Fibroblast of skin of scalp (primary cell): ENCODE measurements at places on chromosomes 6 and 20.

DNA sequence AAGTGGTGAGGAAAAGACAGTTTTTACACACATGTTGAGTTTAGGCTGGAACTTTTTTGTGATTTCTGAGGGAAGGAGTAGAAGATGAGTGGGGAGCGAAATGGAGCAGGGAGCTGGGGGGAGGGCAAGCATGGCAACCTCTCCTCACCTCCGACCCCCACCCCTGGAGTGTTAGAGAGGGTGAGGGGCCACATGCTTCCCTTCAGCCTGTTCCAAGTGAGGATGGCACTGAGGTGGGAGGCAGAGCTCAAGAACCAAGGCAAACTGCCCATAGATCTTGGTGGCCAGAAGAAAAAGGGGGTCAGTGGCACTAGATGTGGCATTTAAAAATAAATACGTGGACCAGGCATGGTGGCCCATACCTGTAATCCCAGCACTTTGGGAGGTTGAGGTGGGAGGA, 4.8 kb downstream of the TTBK1 start:
- no peak for DNase-seq

- no peak for DNase-seq
Measured at GRCh38 chr6:73640179-73640750, 13.5 kb downstream of the SLC17A5 start.

DNA sequence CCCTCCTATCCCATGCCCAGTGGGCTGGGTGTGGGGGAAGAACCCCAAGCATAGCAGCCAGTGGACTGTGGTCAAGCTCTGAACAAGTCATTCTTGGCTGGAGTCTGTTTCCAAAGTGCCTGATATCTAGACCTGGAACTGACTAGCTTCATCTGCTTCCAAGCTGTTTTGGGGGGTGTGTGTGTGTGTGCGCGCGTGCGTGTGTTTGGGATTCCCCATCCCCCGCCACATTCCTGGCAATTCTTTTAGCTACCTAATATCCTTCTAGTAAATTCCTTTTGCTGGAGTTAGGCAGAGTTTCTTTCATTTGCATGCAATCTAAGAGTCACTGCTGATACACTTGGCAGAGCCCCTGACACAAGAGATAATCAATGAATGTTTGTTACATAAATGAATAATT, 7.8 kb downstream of the PAK5 start:
- DNase-seq: peak; percentile 12

GRCh38 chr6:133890711-133891148, 1.8 kb downstream of the TCF21 start:
- no peak for DNase-seq

DNA sequence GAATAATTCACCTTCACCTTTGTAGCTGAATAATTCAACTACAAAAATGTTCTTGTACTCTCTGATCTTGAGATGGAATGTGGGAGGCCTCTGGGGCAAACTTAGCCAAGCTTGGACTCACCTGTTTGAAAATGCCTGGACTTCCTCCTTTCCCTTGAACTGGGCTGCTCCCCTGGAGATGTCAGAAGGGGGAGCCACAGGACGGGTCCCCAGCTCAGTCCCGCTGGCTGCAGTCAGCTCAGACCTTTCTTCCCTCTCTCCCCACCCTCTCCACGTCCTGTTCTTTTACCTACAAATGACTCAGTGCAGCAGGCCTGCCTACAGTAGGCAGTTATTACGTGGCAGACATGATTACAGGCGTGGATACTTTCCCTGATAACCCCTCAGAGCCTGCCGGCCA, 131.5 kb upstream of the RALGAPA2 start:
- DNase-seq: no peak

DNA sequence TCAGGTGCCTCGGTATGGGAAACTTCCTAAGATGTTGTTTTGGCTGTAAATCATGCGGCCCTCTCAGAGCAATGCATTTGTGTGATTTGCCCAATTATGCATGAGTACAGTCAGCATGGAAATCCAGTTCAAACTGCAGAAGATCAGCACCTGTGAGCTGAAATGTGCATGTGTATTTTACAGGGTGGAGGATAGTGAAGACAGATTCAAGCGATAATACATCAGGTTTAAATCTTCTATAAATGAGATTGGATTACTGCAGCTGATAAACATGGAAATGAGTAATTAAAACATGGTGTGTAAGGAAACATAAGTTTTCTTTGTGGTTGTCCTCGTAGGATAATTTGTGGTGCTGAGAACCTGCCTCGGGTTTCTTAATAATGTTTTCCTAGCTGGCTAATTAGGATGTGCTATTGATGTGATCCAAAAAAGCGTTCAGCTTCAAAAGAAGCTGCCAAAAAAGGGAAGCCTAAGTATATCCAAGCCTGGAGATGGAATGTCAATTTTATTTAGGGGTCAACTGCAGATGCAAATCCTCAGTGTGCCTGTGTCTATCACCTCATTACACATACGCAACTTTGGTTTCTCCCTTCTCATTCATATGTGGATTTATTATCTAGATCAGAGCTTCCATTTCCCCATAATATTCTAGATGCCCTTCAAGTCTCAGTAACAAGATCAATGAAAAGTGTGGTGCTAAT, 117.1 kb upstream of the CCDC28A start:
- no peak for DNase-seq

DNA sequence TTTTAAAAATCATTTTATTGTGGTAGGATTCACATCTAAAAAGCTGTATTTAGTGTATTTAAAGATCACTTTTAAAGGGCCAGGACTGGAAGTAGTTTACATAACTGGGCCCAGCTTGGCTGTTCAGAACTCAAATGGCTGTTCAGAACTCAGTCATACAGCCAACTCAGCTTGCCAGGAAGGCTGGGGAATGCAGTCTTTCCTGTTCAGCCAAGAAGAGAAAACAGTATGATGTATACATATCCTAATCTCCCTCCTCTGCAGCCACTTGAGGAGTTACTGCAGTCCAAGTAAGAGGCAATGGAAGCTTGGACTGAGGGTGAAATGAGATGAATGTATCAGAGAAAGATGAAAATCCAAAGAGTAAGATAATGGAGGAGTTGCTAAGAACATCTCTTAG, 24.6 kb downstream of the DSTN start:
- DNase-seq: peak; percentile 41

- DNase-seq: peak; percentile 69
Measured at GRCh38 chr6:148304976-148305375, 37.7 kb upstream of the SASH1 start.

DNA sequence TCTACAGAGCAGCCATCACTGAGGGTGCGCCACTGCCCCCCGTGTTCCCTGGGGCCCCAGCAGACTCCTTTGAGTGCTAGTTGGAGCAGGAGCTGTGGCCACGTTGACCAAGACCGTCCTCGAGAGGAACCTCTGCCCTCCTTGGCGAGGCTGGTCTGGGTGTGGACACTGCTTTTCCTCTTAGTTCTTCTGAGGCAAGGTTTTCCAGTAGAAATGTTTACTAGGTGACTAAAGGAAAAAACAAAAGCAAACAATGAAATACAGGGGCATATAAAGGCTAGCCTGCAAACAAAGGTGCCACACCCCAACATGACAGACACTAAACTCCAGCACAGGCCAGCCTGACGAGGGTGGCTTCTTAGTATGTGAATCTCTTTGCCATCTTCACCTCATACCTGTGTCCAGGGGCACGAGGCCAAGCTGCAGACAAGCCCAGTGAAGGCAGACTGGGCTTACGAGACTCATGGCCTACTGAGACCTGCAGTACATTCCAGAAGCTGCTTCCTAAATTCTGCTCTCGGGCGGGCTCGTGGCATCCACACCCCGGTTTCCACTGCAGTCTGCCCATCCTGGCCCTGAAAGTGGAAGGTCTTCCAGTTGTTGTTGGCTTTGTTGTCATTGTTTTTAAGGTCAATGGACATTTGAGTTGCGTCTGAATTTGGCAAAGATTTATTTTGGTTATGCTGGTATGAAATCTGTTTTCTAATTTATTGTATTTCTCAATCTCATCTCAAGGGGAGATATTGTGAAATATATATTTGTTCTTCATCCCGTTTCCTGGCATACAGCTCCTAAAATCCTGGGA, 39.2 kb downstream of the FAM50B start:
- no peak for DNase-seq

- no peak for DNase-seq
Measured at GRCh38 chr6:30926644-30927043, 5.3 kb downstream of the SFTA2 start.

GRCh38 chr20:36181934-36182603, 27.5 kb downstream of the EPB41L1 start:
- DNase-seq: peak; percentile 7

DNA sequence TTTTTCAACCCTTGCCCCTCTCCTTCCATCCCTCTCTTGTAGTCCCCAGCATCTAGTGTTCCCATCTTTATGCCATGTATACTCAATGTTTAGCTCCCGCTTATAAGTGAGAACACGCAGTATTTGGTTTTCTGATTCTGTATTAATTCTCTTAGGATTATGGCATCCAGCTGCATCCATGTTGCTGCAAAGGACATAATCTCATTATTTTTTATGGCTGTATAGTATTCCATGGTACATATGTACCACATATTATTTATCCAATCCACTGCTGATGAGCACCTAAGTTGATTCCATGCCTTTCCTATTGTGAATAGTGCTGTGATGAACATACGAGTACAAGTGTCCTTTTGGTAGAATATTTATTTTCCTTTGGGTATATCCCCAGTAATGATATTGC, 66.8 kb downstream of the UNC5CL start:
- no peak for DNase-seq

DNA sequence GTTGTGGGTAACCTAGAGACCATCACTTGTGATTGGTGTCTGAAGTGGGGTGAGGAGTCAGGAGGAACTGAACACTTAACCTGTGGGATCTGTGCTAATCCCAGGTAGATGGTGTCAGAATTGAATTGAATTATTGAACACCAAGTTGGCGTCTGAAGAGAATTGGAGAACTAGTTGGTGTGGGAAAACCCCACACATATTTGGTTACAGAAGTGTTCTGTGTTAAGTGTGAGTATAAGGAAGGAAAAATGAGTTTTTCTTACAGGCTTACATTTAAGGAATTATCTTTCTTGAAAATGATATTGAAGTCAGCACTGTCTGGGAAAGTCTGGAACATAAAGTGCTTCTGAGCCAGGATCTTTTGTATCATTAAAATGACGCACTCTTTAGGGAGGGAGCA, 182.9 kb upstream of the ECI2 start:
- no peak for DNase-seq

DNA sequence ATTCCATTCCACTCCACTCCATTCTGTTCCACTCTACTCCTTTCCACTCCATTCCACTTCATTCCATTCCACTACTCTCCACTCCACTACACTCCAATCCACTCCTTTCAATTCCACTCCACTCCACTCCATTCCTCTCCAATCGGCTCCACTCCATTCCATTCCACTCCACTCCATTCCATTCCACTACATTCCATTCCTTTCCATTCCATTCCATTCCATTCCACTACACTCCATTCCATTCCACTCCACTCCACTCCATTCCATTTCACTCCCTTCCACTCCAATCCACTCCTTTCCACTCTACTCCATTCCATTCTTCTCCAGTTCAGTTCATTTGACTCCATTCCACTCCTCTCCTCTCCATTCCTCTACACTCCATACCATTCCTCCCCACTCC, 26.2 kb upstream of the DEFB125 start:
- no peak for DNase-seq

- no peak for DNase-seq
Measured at GRCh38 chr20:61253640-61254511, 1.8 kb downstream of the CDH4 start.

DNA sequence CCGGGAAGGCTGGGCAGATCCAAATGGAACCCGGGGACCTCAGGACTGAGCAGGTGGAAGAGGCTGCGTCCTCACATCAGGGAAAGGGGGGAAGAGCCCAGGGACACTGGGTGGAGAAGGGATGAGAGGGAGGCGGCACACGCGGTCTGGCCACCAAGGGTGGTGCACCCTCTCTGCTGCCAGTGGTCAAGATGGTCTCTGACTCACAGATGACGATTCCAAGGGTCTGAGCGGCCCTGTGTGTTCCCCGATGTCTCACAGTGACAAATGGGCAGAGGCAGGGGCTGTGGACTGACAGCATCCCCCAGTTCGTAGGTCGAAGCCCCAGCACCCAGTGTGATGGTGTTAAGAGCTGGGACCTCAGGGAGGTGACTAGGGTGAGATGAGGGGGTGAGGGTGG, 32.1 kb downstream of the SLCO4A1 start:
- DNase-seq: no peak

GRCh38 chr6:90044182-90044832, 150.0 kb downstream of the GJA10 start:
- no peak for DNase-seq

GRCh38 chr20:32959351-32960221, 44.6 kb downstream of the SUN5 start:
- DNase-seq: no peak

DNA sequence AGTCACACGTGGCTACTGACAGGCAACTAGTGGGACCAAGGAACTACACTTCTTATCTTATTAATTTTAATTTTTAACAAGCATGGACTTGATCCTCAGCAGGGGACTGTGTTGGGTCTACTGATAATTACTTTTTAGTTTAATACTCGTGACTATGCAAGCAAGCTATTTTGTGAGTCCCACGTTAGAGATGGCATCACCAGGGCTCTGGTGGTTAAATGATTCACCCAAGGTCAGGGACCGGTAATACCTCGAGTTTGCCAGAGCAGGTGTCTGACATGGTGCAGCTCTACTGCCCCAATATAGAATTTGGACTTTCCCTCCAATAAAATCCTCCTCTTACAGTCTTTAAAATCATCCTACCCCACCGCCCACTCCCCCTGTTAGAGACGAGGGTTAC, 98.6 kb upstream of the RIN2 start:
- no peak for DNase-seq

- no peak for DNase-seq
Measured at GRCh38 chr6:137867685-137868509, 838 bp downstream of the TNFAIP3 start.

GRCh38 chr20:49347156-49347555, 69.3 kb upstream of the ZNFX1 start:
- no peak for DNase-seq

DNA sequence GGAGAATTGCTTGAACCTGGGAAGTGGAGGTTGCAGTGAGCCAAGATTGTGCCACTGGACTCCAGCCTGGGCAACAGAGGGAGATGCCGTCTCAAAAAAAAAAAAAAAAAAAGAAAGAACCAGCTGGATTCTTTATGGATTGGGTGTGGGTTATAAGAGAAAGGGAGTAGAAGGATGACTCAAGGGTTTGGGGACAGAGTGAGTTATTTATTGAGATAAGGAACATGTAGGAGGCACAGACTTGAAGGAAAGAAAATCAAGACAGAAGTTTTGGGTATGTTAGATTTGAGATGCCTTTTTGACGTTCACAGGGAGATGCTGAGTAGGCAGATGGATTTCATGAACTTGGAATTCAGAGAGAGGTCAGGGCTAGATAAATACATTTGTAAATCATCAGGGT, 47.6 kb downstream of the KIZ start:
- DNase-seq: no peak
